Mesenchymal stem cell (in vitro differentiated cells and primary cell): ENCODE measurements at places on chromosomes 2 and 18.

DNA sequence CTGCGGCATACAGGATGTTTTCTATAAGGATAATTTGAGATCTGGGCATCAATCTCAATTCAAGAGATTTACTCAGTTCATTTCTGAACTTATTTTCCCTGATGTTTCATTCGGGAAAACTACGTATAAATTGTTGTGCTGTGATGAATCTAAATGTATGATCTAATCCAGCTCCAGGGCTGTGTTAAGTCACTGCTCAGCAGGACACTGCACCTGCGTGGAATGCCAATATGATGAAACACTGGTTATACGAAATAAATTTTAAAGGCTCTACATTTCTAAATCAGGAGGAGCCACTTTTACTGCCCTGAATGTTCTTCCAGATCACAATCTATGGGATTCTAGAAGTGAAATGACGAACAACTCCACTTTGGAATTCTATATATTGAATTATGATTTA, 259.0 kb downstream of the HNMT start:
- H3K27ac ChIP-seq = no peak overlapping the region
- no peaks in the 10 kb centered on the region for H3K27me3 ChIP-seq
- H3K4me1 ChIP-seq = no peaks in the 10 kb centered on the region
- no peak for DNase-seq

- no peaks in the 10 kb centered on the region for H3K27me3 ChIP-seq
- H3K4me3 ChIP-seq = no peak overlapping the region
- peaks cover 53% of the 10 kb centered on the region for H3K36me3 ChIP-seq
- no peaks in the 10 kb centered on the region for H3K4me1 ChIP-seq
- no peak for DNase-seq
Observed at GRCh38 chr18:74264303-74265020, 27.3 kb downstream of the CYB5A start.

DNA sequence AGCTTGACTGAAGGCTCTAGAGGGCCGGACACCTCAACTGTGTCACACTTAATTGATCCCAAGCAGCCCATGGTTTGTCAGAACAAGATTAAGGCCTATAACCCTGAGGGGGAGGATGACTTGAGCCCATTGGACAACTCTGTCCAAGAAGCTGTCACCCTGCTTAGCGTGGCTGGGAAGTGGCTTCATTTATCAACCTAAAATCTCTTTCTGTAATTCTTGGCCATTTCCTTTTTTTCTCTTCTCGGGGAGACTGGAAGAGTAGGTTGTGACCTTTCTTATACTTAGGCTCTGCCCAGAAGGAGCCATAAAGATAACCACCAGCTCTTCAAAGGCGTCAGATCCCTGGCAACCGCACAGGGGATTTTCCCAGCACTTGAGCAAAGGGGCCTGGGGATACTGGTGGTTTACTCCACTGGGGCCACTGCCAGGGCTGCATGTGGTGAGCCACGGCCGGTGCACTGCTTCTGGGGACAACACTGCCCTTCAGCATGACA, 265.5 kb downstream of the CYRIA start:
- H3K27ac ChIP-seq = no peak overlapping the region
- no peaks in the 10 kb centered on the region for H3K4me1 ChIP-seq
- H3K27me3 ChIP-seq = no peaks in the 10 kb centered on the region
- no peak overlapping the region for H3K4me3 ChIP-seq
- H3K36me3 ChIP-seq = no peaks in the 10 kb centered on the region
- no peak for DNase-seq

DNA sequence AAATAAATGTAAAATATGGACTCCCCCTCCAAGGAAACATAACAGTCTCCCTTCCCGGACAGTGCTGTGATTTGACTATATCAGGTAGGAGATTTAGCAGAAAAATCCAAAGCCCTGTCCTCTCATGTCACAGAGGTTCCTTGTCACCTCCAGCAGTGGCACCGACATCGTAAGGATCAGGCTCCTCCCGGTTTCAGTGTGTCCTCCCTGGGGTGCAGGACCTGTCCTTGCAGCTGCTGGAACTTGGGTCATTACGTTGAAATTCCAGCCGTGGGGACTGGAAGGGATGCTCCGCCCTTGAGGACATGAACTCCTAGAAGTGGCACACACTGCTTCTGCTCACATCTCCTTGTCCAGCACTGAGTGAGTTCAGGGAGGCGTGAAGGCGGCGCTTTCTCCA, 101.1 kb upstream of the ODC1 start:
- DNase-seq = no peak
- no peaks in the 10 kb centered on the region for H3K36me3 ChIP-seq
- peaks cover 4% of the 10 kb centered on the region for H3K4me1 ChIP-seq
- peaks cover 11% of the 10 kb centered on the region for H3K27me3 ChIP-seq
- no peak overlapping the region for H3K4me3 ChIP-seq

GRCh38 chr2:189441709-189442074, 418 bp downstream of the WDR75 start:
- no peaks in the 10 kb centered on the region for H3K36me3 ChIP-seq
- H3K4me1 ChIP-seq = peaks cover 4% of the 10 kb centered on the region
- H3K4me3 ChIP-seq = peak overlapping the region; percentile 92
- peak overlapping the region; percentile 58 for H3K27ac ChIP-seq

- no peak overlapping the region for H3K27ac ChIP-seq
- no peak for DNase-seq
- peaks cover 20% of the 10 kb centered on the region for H3K4me1 ChIP-seq
- no peaks in the 10 kb centered on the region for H3K36me3 ChIP-seq
- no peak overlapping the region for H3K4me3 ChIP-seq
Observed at GRCh38 chr2:218981881-218982585, 3.0 kb downstream of the FEV start.

DNA sequence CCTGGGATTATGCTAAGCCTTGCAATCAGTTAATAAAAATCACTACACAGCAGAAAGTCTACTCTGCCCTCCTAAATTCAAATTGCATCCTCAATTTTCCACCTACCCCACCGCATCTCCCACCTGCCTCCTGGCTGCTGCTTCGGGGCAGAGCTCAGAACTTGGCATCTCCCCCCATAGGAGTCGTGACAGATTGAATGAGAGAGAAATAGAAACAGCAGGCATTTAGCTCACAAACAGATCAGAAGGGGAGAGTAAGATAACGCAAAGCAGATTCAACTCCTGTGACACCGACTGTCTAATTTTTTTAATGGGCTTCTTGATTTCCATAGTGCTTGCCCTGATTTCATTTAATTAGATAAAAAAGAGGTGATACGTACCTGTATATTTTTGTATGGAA, 24.7 kb upstream of the LRRC30 start:
- H3K27ac ChIP-seq = no peak overlapping the region
- H3K36me3 ChIP-seq = no peaks in the 10 kb centered on the region
- no peak overlapping the region for H3K4me3 ChIP-seq
- no peaks in the 10 kb centered on the region for H3K4me1 ChIP-seq

DNA sequence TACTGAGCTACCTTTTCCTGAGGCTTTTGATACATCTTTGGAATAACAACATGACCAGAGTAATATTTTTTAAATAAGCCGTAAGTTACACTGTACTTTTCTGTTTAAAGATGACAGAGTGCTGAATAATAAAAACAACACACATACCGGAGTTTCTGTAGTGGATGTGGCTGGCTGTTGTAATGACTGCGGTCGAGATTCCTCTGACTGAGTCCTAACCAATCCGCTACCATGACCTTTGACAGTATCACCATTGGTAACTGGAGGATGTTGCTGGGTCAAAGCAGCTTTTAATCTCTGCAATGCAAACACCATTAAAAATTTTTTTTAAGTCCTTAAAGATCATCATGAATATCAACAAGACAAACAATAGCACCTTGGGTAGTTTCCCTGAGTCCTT, 70.7 kb downstream of the ATF2 start:
- H3K36me3 ChIP-seq = peaks cover 5% of the 10 kb centered on the region
- no peak overlapping the region for H3K4me3 ChIP-seq
- peaks cover 9% of the 10 kb centered on the region for H3K4me1 ChIP-seq
- peak overlapping the region; percentile 85 for H3K27ac ChIP-seq
- H3K27me3 ChIP-seq = no peaks in the 10 kb centered on the region
- peak; percentile 59 for DNase-seq

DNA sequence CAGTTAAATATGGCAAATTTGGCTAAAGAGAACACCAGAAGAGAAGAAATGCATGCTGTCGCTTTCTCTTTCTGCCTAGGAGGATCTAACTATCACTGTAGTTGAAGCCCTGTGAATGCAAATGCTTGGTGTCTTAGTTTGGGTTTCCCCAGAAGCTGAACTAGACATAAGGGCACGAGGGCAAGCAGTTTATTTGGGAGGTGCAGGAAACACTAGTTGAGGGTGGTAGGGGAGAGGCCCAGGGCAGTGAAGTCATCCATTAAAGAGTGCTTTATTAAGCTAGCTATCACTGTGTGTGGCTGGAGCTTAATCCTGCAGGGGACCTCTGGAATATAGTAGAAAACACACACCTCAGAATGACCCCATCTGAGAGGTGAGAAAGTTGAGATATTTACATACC, 639.8 kb upstream of the ZEB2 start:
- H3K4me3 ChIP-seq = no peak overlapping the region
- H3K27me3 ChIP-seq = no peaks in the 10 kb centered on the region
- H3K36me3 ChIP-seq = no peaks in the 10 kb centered on the region

GRCh38 chr18:42412281-42412680, 457.2 kb downstream of the PIK3C3 start:
- H3K27ac ChIP-seq = no peak overlapping the region
- H3K4me1 ChIP-seq = peaks cover 6% of the 10 kb centered on the region
- no peaks in the 10 kb centered on the region for H3K36me3 ChIP-seq
- no peak for DNase-seq
- no peaks in the 10 kb centered on the region for H3K27me3 ChIP-seq

DNA sequence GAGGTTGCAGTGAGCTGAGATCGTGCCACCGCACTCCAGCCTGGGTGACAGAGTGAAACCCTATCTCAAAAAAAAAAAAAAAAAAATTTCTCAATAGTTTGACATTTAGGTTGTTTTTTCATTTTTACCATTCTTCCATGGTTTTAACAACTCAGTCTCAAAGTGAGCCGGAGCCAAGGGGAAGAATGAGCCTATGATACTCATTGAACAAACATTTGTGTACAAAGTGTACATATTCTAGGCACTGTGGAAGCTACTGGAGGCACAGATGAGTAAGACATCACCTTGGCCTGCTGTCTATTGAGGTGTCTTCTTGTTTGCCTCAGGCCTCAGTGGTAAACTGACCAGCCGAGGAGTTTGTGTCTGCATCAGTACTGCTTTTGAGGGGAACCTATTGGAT, 21.9 kb downstream of the CENPO start:
- peaks cover 6% of the 10 kb centered on the region for H3K4me1 ChIP-seq
- H3K27me3 ChIP-seq = no peaks in the 10 kb centered on the region
- H3K27ac ChIP-seq = no peak overlapping the region
- DNase-seq = no peak
- no peak overlapping the region for H3K4me3 ChIP-seq

DNA sequence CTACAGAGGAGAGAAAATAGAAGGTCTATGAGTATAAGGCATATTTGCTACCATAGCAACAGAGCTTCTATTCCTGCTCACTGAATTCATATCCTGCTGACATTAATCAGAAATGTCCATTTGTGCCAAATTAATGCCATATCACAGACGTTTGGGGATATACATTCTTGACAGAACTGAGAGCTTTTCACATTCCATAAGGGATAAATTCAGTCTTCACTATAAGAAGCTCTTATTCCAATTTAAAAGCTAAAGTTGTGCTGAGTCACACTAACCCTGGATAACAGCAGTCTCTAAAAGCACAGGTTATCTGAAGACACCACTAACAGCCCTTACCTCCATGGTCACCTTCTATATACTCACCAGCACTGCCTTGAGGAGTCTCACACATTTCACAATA, 178.1 kb downstream of the RAB3GAP1 start:
- H3K36me3 ChIP-seq = no peaks in the 10 kb centered on the region
- H3K27ac ChIP-seq = no peak overlapping the region
- no peak for DNase-seq

GRCh38 chr2:40043191-40043590, 264.1 kb upstream of the THUMPD2 start:
- peaks cover 2% of the 10 kb centered on the region for H3K4me1 ChIP-seq
- H3K27ac ChIP-seq = peak overlapping the region; percentile 38
- H3K36me3 ChIP-seq = no peaks in the 10 kb centered on the region
- H3K27me3 ChIP-seq = no peaks in the 10 kb centered on the region

- no peaks in the 10 kb centered on the region for H3K27me3 ChIP-seq
- peak; percentile 22 for DNase-seq
- no peaks in the 10 kb centered on the region for H3K4me1 ChIP-seq
- no peaks in the 10 kb centered on the region for H3K36me3 ChIP-seq
- no peak overlapping the region for H3K4me3 ChIP-seq
Observed at GRCh38 chr2:212709280-212709679, 170.7 kb upstream of the ERBB4 start.

DNA sequence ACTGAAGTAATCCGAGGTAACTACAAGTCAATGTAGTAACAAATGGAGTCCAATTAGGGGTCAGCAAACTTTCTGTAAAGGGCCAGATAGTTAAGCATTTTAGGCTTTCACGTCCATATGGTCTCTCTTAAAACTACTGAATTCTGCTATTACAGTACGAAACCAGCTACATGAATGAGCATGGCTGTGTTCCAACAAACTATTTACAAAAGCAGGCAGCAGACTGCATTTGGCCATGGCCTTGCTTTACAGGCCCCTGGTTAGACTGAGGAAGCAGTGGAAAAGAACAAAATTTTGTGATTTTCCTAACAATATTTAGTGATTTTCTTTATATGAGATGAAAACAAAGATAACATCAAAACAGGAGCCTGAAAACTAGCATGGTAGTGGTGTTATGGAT, 64.0 kb downstream of the RTN4 start:
- no peak overlapping the region for H3K4me3 ChIP-seq
- no peak for DNase-seq
- H3K27ac ChIP-seq = no peak overlapping the region

- no peaks in the 10 kb centered on the region for H3K4me1 ChIP-seq
- peak; percentile 87 for DNase-seq
- H3K27ac ChIP-seq = peak overlapping the region; percentile 46
- H3K4me3 ChIP-seq = no peak overlapping the region
- H3K27me3 ChIP-seq = no peaks in the 10 kb centered on the region
- H3K36me3 ChIP-seq = no peaks in the 10 kb centered on the region
Observed at GRCh38 chr2:40093021-40093675, 314.1 kb upstream of the THUMPD2 start.

DNA sequence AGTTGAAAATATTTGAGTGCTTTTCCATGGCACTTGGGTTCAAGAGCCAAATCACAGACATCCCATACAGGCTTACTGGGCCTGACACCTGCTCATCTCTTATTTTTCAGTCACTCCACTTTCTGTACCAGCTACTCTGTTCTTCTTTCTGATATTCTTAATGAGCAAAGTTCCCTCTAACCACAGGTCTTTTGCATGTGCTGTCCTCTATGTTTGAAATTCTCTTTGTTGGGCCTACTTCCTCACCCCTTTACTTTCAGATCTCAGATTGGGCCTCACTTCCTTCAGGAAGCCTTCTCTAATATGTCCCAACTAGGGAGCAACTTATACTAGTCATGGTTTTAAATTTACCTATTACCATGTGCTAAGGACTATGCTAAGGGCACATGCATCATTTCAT, 81.8 kb upstream of the RBMS1 start:
- no peak overlapping the region for H3K4me3 ChIP-seq
- H3K27me3 ChIP-seq = no peaks in the 10 kb centered on the region
- H3K27ac ChIP-seq = no peak overlapping the region

DNA sequence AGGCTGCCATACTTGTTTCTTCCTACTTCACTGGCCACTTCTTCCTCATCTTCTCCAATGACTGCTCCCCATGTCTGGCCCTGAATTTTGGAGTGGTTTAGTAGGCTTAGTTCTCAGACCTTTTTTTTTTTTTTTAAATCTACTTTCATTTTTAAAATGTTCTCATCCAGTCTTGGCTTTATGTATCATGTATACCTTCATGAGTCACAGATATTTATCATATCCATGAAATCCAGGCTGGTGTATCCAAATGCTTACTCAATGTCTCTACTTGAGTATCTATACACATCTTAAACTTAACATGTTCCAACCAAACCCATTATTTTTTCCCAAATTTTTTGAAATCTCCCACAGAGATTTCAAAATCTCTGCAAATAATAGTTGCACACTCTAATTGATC, 26.3 kb upstream of the CFAP36 start:
- no peaks in the 10 kb centered on the region for H3K4me1 ChIP-seq
- H3K27ac ChIP-seq = no peak overlapping the region
- H3K27me3 ChIP-seq = no peaks in the 10 kb centered on the region
- no peak for DNase-seq
